Muscle of leg (tissue), 16 donors: ENCODE measurements at places on chromosomes 7 and 10.

DNA sequence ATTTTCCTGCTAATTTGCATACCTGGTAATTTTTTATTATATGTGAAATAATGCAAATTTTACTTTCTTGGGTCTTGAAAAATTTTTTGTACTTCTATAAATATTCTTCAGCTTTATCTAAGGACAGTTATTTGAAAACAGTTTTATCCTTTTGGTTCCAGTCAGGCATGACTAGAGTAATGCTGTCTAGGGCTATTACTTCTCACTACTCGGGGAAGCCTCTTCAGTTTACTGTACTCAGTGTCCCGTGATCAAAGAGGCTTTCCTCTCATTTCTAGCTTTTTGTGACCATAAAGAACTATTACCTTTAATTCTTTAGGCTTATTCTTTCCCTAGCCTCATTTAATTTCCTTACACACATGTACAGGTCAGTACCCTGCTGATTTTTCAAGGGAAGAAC lies 153.8 kb upstream of the HDAC9 start:
- DNase-seq: no peak

- peak; percentile 88 for DNase-seq
These were observed 1.8 kb downstream of the SMURF1 start for GRCh38 chr7:99141841-99142726.

- DNase-seq: no peak
These were observed 19.2 kb downstream of the TBATA start for GRCh38 chr10:70765794-70766594.

DNA sequence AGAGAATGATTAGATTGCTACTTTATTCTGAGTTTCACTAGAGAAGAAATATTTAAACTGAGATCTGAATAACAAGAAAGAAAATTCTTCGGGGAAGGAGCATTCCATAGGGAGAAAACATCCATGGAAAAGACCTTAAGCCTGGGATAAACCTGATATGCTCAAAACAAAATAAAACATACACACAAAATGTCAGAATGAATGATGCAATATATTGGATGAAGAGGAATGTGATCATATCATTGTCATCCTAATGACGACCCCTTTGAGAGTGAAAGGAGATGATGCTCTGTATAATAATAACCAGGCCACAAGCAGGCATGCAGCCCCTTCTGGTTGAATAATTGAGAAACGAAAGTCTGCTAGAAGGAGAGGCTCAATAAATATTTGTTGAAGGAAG lies 882.4 kb downstream of the NRG3 start:
- no peak for DNase-seq

DNA sequence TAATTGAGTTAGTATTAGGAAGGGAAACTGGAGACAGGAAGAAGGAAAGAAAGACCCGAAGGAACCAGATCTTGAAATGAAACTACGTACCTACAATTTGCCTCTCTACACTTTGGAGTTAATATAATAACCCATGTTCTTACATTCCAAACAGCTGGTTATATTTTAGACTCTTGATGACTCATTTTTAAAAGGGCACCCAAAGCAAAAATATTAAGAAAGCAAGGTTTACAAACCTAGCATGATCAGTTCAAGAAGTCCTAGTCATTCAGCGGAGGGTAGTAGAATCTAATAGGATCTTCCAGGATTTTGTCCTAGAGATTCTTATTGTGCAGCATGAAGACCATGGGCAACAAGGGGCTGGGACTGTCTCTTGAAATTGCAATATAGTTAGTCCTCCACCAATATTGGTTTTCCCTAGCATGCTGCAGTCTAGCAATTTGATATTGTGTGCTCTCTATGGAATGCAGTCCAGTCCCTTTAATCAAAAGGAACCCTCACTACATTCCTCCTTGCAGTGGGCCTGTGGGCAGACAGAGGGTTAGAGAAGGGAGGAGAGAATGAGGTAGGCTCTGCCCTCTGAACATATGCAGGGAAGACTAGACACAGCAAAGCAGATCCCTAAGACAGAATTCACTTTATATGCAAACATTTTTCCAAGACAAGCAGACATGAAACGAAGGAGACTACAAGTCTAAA lies 230.3 kb downstream of the INHBA start:
- no peak for DNase-seq

DNA sequence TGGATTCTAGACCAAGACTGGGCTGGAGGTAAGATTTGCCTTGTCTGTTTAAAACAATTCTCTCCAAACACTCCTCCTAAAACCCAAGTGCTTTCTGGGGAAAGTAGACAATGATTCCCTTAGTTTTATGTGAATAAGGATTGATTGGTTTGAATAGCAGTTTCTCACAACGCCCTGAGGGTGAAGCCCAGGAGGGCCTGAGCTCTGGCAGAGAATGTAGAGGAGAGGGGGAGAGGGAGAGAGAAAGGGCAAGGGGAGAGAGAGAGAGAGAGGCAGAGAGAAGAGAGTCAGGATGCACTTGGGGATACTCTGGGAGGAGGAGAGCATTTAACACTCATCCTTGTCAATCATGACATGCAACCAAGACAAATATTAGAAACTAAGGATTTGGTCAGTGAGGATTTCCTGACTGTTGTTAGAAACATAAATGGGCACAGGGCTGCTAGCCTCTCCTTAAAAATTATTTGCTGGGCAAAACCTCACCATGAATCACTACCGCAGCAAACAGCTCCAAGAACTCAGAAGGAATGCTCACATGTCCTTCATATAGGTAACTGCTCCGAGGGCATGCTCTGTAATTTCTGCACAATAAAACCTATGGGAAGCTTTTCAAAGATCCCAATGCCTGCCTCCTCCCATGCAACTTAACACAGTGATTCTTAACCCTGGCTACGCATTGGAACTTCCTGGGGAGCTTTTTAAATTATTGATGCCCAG lies 55.2 kb upstream of the RAPGEF5 start:
- DNase-seq: no peak

- DNase-seq: no peak
These were observed 177.1 kb downstream of the CDK14 start for GRCh38 chr7:90773269-90773668.

GRCh38 chr7:35420656-35421055 lies 166.8 kb upstream of the TBX20 start:
- DNase-seq: peak; percentile 10

GRCh38 chr7:141558544-141559183 lies 7.5 kb downstream of the AGK start:
- DNase-seq: no peak

- DNase-seq: no peak
These were observed 139.0 kb downstream of the MGMT start for GRCh38 chr10:129605986-129606518.

GRCh38 chr7:157751406-157751805 lies 414.6 kb downstream of the DNAJB6 start:
- no peak for DNase-seq

DNA sequence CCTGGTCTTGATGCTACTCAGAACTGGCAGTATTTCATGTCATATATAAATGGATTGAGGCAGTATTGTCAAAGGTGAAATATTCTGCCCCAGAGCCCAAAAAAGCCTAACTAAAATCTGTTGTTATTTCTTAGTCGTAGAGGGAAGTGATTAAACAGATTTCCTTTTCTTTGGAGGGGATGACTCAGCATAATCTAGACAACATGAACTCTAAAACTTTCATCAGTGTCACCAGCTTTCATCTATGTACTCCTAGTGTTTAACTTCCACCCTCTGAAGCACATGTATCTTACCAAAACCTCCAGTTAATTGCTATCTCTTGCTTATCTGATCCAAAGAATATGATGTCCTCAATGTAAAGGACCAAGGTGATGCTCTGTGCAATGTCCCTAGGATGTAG lies 97.1 kb upstream of the ARID5B start:
- DNase-seq: no peak

- DNase-seq: no peak
These were observed 103.6 kb downstream of the ELMO1 start for GRCh38 chr7:37344886-37345579.

GRCh38 chr7:47945261-47946015 lies 2.8 kb downstream of the PKD1L1 start:
- peak; percentile 77 for DNase-seq

DNA sequence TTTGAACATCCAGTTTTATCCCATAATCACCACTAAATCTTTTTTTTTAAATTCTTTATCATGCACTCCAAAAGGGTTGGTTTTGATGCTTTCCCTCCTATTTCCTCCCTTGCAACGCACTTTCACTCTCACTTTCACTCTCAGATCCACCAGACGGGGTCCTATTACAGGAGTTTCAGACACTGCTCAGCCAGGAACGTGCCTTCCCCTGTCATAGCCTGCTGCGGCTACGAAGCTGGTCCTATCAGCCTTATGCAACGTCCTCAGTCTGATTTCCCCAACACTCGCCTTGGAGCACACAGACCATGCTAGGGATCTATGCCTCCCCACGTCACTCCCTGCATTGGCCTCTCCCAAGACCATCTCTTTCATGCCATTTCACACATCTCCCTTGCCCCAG lies 23.4 kb downstream of the ZPBP start:
- peak; percentile 49 for DNase-seq

DNA sequence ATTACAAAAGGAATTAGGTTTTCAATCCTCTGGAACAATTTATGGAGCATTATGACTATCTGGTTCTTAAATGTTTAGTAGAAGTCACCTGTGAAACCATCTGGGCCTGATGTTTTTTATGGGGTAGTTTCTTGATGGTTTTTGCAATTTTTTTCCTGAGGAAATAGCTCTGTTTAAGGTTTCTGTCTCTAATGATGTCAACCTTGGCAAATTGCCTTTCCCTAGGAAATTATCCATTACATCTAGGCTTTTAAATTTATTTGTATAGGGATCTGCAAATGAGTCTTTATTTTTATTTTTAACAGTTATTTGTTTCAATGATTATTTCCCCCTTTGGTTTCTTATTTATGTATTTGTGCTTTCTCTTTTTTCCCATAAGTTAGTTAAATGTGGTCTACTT lies 222.8 kb downstream of the GALNT17 start:
- DNase-seq: peak; percentile 85

GRCh38 chr7:155584261-155584660 lies 37.9 kb upstream of the CNPY1 start:
- no peak for DNase-seq

DNA sequence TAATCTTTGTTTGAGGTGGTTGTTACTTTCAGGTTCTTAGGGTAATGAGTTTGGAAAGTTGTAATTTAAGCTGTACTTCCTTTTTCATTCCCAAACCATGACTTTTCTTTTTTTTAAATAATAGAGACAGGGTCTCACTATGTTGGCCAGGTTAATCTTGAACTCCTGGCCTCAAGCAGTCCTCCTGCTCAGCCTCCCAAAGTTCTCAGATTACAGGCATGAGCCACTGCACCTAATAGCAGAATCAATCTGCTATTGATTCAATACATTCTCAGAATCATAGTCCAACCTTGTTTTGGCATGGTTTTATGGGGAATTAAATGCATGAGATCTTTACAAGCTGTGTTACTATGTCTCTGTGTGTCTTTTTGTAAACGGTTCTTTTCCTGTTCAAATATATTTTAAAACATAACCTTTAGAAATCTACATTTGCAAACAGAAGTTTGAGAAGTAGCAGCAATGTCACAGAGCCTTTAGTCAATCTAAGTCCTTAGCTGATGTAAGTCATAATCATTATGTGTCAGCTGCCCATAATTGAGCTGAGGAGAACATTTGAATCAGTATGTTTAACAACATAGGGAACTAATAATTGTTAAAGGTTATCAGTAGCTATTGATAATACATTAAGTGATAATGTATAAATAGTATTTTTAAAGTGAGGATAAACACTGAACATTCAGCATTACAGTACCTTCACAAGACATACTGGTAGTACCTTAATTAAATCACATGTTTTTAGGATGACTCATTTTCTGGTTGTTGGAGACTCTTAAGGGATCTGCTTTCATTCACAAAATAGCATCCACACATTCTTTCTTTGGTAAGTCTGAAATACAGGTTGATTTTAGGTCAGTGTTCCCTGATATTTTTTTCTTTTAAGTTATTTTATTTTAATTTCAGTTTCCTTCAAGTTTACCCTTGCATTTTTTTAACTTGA lies 8.8 kb downstream of the INPP5F start:
- DNase-seq: no peak

GRCh38 chr10:110918269-110918642 lies 724 bp downstream of the BBIP1 start:
- DNase-seq: peak; percentile 98

GRCh38 chr7:10346032-10346431 lies 627.6 kb upstream of the PHF14 start:
- no peak for DNase-seq

GRCh38 chr7:94303695-94304094 lies 91.0 kb upstream of the COL1A2 start:
- DNase-seq: peak; percentile 99

GRCh38 chr7:94417306-94417705 lies 22.6 kb downstream of the COL1A2 start:
- no peak for DNase-seq

DNA sequence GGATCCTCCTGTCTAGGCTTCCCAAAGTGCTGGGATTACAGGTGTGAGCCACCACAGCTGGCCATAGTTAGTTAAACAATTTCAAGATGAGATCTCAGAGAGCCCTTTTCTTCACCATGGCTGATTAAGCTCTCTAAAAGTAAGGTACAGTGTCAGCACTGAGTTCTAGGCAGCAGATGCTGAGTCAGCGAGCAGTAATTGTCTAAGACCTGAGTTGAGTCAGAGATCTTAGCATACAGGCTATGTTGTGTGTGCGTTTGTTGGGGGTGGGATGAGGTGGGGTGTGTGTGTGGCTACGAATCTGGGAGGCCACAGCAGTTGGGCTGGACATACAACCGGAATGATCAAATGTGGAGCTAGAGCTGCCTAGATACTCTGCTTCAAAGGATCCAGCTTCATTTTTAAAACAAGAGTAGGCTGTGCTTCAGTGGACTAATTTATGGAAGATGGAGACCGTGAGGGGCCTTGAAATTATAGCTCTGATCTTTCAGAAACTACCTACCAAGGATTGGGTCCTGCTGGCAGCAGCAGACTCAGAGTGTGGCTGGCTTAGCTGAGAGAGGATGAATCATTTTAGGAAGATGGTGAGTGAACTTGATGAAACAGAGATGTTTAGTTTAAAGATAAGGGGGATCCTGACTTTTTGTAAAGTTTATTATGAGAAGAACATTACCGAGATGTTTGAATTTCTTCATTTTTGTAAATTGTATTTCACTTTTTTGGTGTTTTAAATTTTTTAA lies 17.5 kb upstream of the MTPN start:
- DNase-seq: no peak

DNA sequence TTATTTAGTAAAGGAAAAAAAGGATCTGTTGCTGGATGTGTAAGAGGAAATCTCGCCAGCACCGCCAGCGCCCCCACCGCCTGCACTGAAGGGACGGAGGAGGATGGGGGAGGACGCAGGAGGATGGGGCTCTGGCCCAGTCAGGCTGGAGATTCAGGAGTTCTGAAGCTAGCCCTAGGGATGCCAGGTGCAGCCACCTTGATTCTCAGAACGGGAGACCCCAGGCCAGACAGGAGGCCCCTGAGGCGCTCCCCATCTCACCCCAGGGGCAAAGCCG lies 1.3 kb downstream of the CAMK2B start:
- no peak for DNase-seq

DNA sequence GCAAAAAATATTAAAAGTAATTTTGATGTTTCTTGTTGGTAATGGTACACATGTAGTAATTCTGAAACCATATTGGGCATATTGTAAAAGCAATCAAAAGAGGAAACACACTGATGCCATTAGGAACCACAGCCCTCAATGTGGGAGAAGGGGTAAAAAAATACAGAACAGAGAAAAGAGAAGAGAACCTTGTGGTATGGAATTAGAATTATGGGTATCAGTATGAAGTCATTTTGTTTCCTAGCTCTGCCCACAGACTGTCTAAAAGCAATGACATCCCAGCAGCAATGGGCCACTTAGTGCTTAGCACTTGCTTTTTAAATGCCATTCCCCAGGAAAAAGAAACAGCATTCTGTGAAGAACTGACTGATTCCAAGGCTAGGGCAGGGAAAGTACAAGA lies 61.5 kb downstream of the CPVL start:
- peak; percentile 43 for DNase-seq
